ENCODE measurements at places on chromosomes 16 and 17. TPM values are rescaled to one million over a fixed set of nuclear protein-coding genes. Genes with fewer than 3 reads are reported as not detected.
A peak's percentile ranks its signal among the peaks of the same experiment; 100 is the strongest.

- DNase-seq: no peak
These were observed 446.9 kb downstream of the UTP18 start for GRCh38 chr17:51707216-51707615.

Gene CPHXL
- total RNA-seq: not detected

Gene PNMT
- 12.8 TPM for total RNA-seq

- DNase-seq: no peak
These were observed 108.9 kb downstream of the ENGASE start for GRCh38 chr17:79183293-79184158.

DNA sequence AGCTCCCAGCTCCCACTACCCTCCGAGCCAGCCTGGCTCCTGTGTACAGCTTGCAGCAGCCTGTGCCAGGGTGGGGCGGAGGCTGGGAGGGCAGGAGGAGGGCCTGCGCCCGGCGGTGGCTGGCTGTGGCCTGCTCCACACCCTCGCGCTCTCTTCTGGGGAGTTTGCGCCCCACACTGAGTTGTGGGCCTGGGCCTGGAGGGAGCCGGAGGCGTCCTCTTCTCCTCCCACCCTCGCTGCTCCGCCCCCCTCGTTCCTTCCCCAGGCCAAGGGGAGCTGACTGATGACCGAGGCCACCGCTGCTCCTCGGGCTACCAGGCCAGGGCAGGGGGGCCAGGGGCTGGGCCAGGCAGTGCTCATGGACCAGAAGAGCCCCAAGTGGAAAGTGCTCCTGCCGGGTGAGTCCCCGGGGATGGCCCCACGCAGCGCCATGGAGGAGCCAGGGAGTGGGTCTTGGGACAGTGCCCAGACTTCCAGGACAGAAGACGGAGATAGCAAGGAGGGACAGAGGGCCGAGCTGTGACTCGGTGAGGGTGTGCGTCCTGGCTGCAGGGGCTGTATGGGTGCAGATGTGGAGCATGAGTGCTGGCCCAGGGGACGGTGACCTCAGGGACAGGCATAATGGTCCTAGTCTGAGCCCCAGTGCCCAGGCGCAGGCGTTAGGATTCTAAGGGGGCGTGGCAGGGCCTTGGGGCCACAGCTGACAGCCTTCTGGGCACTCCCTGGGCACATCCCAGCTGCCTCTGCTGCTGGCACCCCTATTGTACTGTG, 242.1 kb upstream of the GSE1 start:
- DNase-seq: no peak

Gene GDE1
- 99.1 TPM for total RNA-seq

GRCh38 chr16:30053376-30054015, 12.1 kb upstream of the ALDOA start:
- DNase-seq: no peak

DNA sequence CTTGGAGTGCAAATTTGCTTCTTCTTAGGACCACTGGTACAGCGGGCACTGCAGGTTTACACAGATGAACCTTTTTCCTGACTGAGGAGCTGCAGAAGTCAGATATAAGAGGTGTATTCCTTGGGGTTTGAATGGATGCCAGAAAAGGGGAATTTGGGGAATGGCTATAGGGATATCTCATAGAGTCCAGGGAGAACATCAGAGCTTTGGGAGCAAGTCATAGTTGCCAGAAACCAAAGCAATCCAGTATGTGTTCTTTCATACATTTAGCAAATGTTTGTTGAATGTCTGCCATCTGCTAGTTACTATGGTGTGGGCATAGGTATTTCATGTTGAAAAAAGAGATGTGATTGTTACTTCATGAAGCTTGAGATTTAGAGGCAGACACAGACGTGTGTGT, 46.8 kb downstream of the MAP2K4 start:
- no peak for DNase-seq

Gene ZNF778
- total RNA-seq: 7.7 TPM

DNA sequence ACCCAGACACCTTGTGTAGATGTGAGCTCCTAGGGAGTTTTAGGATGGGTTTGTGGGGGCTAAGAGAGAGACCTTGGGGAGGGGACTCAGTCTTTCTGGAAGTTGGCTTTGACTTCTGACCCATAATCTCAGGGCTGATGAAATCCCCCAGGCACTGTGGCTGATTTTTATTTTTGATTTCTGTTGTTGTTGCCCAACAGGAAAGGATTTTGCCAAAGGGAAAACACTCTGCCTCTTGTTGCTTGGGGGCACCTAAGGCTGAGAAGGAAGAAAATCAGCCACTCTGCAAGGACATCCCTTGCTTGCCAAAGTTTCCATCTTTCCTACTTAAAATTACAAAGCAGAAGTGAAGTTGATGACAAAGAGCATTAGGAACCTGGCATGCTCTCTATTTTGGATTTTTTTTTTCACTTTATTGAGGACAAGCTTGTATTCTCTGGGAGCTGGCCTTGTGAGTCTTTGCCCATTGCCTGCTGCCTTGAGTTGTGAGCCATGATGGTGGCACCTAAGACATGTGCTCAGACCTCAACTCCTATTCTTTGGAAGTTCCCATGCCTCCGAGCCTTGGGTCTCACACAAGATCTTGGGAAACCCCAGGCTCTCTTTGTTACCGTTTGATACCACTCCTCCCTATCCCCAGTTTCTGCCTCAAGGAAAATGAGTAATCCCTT, 3.2 kb upstream of the C1QTNF1 start:
- no peak for DNase-seq

GRCh38 chr16:79815049-79815448, 214.5 kb upstream of the MAF start:
- DNase-seq: no peak

DNA sequence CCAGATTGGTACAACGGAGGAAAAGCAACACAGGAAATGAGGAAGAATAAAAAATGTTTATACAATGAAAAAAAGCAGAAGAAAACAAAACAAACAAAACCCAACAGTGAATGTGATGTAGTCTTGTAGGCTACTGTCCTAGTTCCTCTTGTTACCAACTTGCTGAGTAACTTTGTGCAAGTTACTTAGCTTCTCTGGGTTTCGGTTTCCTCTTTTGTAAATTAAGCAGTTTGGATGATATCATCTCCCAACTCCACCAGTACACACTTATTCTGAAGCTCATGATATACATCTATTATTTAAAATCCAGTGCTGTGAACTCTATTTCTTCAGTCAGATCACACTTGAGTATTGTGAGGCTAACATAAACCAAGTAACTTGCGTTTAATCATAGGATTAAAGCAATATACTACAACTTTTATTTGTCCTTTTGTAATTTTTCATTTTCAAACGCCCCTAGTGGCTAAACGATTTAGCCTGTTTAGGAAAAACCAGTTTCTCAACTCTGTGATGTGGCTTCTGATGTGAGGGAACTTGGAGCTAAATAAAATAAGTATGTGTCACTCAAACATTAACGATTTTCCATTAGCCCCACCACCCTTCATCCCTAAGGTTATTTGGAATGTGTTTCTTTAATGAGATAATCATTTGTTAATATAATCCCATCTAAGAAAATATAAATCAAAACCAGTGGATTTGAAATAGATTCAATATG, 1.4 kb upstream of the UNK start:
- DNase-seq: no peak

DNA sequence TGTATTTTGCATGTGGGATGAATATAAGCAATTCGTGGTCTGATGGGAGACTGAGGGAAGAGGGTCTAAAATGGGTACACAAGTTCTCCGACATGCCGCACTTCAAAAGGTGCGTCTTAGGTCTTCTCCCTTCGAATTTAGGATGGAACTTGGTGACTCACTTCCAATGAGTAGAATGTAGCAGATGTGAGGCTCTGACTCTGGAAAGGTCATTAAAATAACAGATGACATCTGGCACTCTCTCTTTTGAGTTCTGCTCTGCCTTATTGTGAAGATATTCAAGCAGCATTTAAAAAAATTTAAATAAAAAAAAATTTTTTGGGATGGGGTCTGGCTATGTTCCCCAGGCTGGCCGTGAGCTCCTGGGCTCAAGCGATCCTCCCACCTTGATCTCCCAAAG, 92.7 kb downstream of the TMEM100 start:
- no peak for DNase-seq

DNA sequence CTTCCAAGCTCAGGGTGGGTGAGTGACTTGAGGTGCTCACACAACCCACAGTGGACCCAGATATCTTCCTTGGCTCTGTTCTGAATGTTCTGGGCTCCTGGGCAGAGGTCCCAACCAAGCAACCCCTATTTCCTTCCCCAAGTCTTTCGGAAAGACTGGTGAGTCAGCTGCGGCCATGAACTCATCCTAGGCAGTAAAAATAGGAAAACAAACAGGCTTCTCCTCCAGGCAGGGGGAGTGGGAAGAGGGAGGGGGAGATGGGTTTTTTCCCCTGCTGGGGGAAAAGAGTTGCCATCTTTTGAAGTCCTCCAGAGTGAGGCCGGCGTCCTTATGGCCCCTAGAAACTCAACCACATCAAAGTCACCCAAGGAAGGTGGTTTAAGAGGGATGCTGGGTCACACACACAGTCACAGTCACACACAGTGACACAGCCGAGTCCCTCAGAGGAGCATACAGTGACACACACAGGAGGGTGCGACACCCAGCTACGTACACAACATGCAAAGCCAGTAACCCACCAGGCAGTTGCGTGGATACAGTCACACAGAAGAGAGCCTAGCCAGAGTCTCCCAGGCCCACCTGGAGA, 16.0 kb upstream of the DLX4 start:
- DNase-seq: no peak

- DNase-seq: no peak
These were observed 53.1 kb upstream of the CLEC18B start for GRCh38 chr16:74474416-74474815.

Gene PTGES3L
- total RNA-seq: 37.4 TPM

- DNase-seq: no peak
These were observed 18.5 kb upstream of the PITPNA start for GRCh38 chr17:1580979-1581676.

DNA sequence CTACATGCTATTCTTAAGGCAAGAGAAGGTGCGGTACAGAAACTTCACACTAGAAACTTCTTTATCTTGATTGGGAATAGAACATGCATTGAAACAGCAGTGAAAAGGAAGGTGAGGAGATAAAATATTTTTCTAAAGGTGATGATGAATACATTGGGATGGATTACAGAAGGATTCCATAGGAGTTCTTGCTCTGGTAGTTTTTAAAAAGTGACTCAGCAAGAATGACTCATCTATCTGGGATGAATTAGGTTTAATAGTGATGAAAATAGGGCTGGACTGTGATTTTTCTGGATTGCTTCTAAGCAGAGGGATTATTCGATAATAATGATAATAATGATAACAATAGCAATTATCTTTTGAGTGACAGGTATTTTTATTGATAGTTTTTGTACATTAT, 65.6 kb upstream of the HS3ST4 start:
- DNase-seq: no peak

Gene HAP1
- total RNA-seq: not detected

DNA sequence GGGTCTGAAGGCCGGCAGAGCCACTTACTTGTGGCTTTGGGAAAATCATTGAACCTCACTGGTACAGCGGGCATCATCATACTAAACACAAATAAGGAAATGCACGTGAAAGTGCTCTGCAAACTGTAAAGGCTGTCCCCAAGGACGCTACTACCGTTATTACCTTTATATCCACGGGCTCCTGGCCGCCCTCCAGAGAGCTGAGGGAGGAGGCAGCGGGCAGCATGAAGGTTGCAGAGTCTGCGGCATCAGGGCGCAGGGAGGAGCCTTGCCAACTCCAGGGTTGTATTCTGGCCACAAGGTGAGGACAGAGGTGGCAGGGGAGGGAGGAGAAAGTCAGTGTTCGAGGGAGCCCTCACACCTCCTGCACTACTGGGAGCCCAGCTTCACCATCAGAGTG, 68.3 kb upstream of the GCSH start:
- no peak for DNase-seq

Gene PPP1R1B
- 1.1 TPM for total RNA-seq

- peak; percentile 66 for DNase-seq
These were observed 41.7 kb downstream of the SRL start for GRCh38 chr16:4200000-4200780.

GRCh38 chr17:82619641-82620040, 28.6 kb downstream of the WDR45B start:
- no peak for DNase-seq

DNA sequence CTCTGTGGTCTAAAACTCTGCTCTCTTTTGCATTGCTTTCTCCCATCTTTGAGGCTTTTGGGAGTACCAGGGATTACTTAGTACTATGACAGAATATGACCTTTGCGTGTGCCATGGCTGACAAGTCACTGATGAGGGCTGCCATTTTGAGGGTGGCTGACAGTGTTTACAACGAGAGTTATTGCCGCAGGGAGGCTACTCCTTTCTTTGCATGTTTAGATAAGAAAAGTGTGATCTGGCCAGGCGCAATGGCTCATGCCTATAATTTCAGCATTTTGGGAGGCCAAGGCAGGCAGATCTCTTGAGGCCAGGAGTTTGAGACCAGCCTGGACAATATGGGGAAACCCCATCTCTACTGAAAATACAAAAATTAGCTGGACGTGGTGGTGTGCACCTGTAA, 77.5 kb downstream of the GSG1L start:
- no peak for DNase-seq

All from heart right ventricle (tissue), 16 donors.